Smooth muscle cell of the brain vasculature (primary cell): ENCODE measurements at places on chromosomes 3 and 15.

DNA sequence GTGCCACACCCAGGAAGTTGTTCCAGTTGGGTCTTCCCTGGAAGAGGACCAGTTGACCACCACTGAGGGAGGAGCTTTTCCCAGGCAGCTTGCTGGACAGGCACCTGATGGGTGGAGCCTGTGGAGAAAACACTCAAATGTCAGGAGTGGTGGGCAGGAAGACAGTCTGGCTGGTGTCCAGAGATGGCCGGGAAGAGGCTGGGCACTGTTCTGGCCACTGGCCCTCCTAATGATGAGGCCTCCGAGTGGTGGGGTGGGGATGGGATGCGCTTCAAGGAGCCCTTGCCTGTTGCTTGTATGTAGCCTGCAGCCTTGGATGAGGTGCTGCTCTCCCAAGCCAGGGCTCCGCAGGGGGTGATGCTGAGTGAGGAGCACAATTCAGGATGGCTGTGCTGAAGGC is 12.3 kb downstream of the PLEKHO2 start:
- DNase-seq = no peak

DNA sequence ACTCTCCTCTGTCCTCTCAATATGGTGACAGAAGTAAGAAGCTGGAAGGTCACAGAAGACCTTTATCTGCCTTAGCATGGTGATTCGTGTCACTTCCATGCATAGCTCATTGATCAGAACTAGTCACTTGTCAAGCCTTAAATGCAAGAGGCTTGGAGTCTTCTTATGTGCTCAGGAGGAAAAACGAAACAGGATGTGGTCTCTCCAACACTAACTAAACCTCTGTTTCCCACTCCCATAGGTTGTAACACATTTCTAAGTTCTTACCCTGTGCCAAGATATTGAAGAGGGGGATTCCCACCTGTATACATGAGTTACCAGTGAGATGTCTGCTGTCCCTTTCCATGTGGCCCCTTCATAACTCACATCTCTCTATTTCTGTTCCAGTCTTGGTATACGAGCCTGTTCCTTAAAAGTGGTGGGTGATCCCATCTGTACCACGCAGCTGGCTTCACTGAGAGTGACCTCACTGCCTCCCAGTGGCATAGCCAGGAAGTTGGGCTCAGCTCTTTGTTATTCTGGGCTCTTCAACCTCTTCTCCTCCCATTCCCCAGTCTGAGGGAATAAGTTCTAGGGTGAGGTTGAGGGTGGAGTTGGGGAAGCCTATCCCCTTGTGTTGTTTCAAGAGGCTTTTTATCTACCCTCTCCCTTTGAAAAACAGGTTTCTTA is 203.2 kb upstream of the PPP2R3A start:
- DNase-seq = no peak

GRCh38 chr15:62753518-62754221 is 288.9 kb upstream of the TPM1 start:
- DNase-seq = no peak

DNA sequence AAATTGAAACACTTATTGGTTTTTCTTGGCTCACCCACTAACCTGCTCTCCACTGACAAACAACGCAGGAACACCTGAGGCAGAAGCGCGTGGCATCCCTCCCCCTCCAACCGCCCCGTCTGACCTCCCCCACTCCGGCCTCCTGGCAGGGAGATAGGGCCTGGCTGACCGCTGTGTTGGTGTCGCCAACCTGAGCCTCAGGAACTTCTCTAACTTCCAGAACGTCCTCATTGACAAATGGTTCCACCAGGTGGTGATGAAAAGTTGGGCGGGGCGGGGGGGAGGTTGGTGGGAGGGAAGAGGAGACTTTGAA is 22.8 kb downstream of the IL17RD start:
- no peak for DNase-seq

DNA sequence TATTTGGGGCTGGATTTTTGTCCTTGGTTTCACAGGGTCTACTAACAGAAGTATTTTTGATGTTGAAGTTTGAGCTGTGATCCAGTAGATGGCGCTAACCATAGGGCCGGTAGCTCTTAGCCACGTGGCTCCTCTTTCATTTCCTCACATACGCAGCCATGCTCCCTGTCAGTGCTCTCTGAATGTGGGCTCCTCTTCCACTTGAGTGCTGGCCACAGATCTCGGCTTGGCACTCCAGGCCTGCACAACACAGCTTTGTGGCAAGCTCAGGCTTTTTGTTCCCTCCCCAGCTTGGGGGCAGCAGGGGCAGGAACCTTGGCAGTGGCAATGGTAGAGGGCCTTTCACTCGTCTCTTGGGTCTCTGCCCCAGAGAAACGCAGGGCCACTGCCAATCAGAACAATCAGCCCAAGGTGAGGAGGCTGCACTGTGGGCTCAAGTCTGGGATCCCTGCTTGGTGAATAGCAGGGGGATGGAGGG is 18.6 kb upstream of the DNAAF4 start:
- DNase-seq = no peak

DNA sequence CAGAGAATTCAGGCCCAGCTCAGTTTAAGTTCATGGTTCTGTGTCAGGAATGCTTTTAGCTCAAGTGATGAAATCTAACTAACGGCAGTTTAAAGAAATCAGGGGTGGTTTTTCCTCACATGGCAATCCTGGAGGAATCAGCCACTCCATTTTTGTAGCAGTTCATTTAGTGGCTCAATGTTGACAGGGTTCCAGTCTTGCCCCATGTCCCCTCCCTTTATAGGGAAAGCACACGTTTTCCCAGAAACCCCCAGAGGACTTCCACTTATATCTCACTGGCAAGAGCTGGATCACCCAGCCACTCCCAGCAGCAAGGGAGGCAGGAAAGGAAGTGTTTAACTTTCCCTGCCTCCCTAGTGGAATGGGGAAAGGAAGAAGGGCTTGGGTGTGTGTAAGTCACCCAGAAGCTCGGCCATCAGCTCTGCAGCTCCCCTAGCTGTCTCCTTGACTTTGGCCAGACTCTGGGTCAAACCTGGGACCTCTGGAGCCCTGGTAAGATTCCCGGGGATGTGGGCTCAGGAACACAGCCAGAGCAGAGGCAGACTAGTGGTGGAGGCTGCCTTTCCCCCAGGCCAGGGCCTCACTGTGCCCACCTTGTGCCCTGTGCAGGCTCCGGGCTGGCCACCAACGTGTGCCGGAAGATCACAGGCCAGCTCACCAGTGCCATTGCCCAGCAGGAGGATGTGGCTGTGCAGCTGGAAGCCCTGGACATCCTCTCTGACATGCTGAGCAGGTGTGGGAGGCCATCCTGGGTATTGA is 11.3 kb downstream of the CAND2 start:
- DNase-seq = no peak

GRCh38 chr3:127707851-127708411 is 35.2 kb downstream of the ABTB1 start:
- DNase-seq = peak; percentile 88

- DNase-seq = no peak
These were observed 110.0 kb downstream of the XXYLT1 start for GRCh38 chr3:195160908-195161434.

GRCh38 chr15:64023220-64023619 is 23.1 kb downstream of the DAPK2 start:
- no peak for DNase-seq

DNA sequence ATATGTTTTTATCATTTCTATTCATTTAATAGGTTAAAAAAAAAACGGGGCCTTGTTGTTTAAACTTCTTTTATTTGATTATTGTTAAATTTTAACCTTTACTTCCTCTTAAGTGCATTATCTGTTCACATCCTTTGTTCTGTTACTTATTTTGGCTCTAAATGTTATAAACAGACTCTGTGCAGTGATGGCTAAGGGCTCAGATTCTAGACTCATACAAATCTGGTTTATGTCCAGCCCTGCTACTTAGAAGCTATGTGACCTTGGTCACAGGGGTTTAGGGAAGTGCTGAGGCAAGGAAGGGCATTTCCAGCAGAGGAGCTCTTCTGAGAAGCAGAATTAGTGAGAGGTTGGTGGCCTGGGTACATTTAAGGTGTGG is 55.3 kb upstream of the VILL start:
- DNase-seq = no peak

GRCh38 chr3:193096076-193096475 is 144.9 kb upstream of the PLAAT1 start:
- DNase-seq = no peak

DNA sequence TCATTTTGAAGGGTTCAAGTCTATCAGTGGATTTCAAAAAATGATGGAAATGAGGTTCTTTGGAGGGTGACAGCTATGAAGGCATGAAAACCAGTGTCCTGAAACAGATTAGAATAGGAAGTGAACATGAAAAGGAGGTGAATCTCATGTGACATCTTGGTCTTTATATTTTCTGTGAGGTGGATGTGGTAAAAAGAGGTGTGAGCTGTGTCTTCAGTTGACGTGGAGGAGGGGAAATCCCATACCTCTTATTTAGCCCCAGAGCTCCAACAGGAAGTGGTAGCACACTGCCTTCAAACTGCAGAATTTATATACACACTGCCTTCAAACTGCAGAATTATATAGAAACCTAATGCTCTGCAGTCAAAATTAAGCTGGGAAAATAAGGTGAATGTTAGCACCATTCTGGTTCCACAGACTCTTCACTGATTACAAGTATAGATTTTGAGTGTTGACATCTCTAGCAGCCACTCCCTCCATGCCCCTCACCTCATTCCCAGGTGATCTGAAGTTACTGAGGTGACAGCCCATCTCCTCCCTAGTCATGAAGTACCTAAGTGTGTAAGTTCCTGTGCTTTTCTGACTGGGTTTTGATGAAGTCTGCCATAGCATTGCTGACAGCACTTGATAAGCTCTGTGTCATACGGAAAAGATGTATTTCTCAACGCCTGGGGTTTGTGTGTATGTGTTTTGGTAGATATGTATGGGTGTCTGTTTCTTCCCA is 2.7 kb downstream of the RAB8B start:
- no peak for DNase-seq

- DNase-seq = no peak
These were observed 49.4 kb upstream of the HES1 start for GRCh38 chr3:194086388-194087075.

GRCh38 chr3:67564973-67565372 is 89.4 kb downstream of the SUCLG2 start:
- DNase-seq = no peak

DNA sequence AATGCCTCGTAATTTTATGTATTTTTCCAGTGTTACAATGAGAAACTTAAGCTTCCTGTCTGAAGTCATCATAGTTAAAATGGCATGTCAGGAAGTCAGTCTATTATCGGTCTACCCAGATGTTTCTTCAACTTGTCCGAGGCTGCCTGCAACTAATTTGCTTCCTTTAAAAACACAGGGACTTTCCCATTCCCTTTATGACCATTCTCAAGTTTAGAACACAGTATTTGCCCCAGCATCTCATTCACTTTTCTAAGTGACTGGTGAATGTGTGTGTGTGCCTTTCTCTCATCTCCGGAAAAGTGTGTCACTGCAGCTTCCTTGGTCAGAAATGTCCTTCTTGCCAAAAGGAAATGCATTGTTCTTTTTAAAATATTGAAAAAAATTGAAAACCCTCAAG is 466.6 kb downstream of the RAP2B start:
- no peak for DNase-seq

GRCh38 chr15:68655686-68656437 is 77.1 kb downstream of the CORO2B start:
- no peak for DNase-seq

DNA sequence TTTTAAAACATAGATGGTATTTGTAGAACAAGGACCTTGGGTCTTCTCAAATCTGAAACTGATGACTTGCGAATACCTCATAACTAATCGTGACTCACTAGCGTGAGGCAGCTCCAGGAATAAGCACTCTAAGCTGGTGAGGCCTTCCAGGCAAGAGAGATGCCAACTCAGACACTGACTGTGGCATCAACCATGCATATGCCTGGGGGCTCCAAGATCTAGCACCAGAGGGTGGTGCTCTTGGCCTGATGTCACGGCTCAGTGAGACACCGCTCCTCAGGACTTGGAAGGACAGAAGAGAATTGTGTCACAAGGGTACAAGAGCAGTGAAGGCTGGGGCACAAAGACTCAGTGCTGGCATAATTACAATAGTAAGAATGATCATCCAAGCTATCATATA is 125.0 kb upstream of the TRIM42 start:
- no peak for DNase-seq

- DNase-seq = no peak
These were observed 30.7 kb downstream of the XXYLT1 start for GRCh38 chr3:195240171-195240701.

GRCh38 chr3:61451841-61452240 is 109.5 kb upstream of the PTPRG start:
- no peak for DNase-seq

GRCh38 chr3:184155644-184156521 is 706 bp downstream of the DVL3 start:
- DNase-seq = no peak

GRCh38 chr15:78059110-78059839 is 18.2 kb downstream of the TBC1D2B start:
- no peak for DNase-seq

DNA sequence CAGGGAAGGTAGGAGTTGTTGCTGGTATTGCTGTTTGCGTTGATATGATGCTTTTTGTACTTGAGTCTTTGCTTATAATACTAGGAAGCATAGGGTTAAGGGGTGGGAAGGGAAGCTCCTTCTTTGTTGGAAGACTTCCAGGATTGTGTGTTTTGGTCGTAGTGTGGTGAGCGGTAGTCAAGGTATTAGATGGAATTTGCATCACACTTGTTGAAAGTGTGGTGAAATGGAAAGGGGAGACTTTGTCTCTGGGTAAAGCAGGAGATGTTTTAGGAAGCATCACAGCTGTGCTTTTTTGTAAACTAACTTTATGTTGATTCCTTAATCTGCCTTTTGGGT is 14.9 kb downstream of the IGSF10 start:
- DNase-seq = no peak

DNA sequence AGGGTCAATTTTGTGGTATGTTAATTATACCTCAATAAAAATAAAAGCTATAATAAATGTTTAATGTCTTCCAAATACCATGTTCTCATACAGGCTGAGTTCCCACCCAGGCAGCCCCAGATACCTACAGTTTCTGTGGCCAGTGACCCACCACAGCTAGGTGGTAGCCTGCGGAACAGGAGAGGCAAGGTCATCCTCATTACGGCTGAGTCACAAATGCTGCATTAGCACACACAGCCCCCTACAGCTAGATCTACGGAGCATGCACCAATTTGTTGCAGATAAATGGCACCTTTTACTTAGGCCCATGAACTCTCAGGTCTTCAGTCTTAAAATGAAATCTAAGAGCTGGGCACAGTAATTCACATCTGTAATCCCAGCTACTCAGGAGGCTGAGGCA is 5.1 kb downstream of the SPATA12 start:
- no peak for DNase-seq

- no peak for DNase-seq
These were observed 39.2 kb upstream of the NMNAT3 start for GRCh38 chr3:139716908-139717485.

GRCh38 chr3:47578691-47579632 is at the start of gene CSPG5:
Gene CSPG5 (minus strand): TSS chr3:47578865. CDS start chr3:47578693, 172 bp downstream.
- no peak for DNase-seq

DNA sequence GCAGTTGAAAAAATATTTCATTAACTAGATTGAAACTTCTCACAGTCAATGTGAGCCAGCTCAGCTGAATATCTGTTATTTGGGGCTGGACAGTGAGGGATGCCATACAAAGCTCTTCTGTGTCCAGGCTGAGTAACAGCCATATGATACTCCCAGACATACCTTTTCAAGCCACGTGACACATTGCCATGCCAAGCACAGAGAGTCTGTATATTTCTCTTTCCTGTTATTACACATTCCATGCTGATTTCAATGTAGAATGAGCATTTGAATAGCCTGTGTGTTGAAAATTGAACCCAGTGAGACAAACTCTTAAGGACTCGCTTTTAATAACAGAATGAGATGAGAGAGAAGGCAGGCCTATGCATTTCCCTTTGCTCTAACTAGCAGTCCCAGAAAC is 334.7 kb upstream of the RASGRP1 start:
- no peak for DNase-seq

GRCh38 chr3:186032321-186032720 is 76.6 kb downstream of the ETV5 start:
- no peak for DNase-seq
